ENCODE measurements at places on chromosomes 7 and 10.
A peak's percentile ranks its signal among the peaks of the same experiment; 100 is the strongest.

GRCh38 chr10:43427166-43427825 lies 9.6 kb upstream of the ZNF487 start:
- DNase-seq = no peak

DNA sequence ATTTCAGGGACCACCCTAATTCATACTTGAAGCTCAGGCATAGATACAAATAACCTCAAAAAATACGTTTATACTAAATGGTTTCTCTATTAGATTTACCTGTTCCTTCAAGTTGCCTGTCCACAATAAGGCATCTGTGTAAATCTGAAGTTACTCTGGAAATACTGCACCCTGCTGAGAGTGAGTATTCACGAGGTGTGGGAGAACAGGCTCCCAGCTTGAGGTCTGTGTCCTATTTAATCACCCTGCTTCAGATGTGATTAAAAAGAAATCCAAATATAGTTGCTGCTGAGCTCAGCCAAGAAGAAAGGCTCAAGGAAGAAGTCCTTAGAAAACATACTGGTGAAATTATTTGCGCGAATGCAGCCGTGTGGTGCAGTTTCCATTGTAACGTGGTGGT lies 136.8 kb downstream of the KLF6 start:
- DNase-seq = no peak

DNA sequence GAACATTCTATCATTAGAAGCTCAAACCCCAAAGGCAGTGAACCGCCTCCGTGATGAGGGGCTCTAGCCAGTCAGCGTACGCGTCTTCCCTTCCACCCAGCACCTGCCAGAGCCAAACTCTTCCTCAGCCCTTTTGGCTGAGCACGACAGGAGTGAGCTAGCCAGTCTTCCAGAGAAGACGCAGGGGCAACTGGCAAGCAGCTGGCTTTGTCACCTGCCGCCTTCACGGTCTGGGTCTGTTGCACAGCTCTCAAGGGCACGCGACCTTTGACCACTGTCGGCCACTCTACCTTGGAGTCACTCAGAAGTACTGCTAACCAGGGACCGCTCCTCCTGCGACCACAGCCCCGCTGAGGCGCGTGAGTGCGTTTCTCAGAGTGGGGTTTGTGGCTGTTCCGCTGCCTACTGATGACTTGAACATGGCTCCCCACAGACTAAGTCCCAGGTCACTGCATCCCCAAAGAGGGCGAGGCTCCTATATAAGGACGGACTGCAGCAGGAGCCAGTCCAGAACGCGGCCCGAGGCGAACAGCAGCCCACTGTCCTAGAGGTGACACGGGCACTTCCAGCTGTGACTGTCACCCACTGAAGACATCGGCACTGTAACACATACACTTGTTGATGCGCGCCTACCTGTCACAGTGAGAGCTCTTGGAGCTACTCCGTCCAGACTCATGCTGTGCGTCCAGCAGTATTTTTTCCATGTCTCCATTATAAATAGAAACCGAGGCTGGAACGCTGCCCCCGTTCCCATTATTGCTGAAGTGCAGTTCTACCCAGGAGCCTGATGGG lies 8.4 kb downstream of the BNIP3 start:
- DNase-seq = no peak

GRCh38 chr7:68955656-68956055 lies 642.6 kb upstream of the AUTS2 start:
- DNase-seq = peak; percentile 16

DNA sequence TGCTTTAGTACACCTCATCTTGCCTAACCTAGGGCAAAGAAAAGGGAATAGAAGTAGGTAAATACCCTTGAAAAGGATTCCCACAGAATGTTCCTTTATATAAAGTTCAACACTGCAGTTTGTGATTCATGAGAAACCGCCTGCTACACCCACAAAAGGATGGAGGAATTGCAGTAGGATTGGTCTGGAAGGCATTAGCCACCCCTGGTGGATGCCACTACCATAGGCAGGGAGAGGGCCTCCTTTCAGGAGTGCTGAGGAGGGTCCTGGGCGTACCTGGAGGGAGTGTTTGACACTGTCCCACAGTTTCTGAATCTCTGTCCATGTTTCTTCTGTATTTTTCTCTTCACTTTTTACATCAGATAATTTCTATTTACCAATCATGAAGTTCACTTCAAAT lies 221.8 kb upstream of the TMEM72 start:
- DNase-seq = no peak

GRCh38 chr7:86958380-86958779 lies 101.1 kb downstream of the ELAPOR2 start:
- no peak for DNase-seq

DNA sequence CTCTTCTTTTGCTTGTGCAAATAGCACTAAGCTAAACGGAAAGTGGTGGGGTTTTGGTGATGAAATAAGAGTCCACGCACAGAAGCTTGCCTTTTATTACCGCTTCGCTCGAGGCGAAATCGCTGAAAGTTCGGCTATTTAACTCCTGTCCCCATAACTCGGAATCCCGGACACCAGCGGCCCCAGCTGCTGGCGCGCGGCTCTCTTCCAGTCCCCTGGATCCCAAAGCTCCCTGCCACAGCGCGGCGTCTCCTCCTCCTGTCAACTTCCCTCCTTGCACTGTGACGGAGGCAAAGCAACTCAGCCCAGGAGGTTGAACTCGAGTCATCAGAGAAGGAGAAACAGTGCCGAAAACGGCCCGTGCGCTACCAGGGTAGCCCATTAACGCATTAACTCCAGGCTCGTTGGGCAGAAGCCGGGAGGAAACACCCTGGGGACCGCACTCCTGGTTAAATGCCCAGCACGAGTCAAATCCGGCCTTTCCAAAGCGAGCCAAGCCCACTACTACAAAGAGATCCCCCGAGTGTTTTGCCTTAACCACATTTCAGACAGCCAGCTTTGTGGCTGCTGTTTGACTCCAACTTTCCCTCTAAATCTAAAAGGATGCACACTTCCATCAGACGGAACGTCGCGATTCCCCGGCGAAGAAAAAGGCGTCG lies 1.3 kb downstream of the SEMA3D start:
- DNase-seq = peak; percentile 76

GRCh38 chr10:4846775-4847174 lies 20.8 kb downstream of the AKR1E2 start:
- DNase-seq = no peak

GRCh38 chr7:37052705-37053104 lies 328.4 kb upstream of the AOAH start:
- DNase-seq = peak; percentile 25

- DNase-seq = no peak
These were observed 20.4 kb upstream of the ANTXRL start for GRCh38 chr10:46266306-46266985.

All from T1000 (cell line).